Stimulated activated CD8-positive, alpha-beta memory T cell treated with anti-CD3 and anti-CD28 coated beads, Interleukin-4, amount 100 ng/mL, for 4 hours (primary cell): ENCODE measurements at places on chromosomes 2 and 18.

DNA sequence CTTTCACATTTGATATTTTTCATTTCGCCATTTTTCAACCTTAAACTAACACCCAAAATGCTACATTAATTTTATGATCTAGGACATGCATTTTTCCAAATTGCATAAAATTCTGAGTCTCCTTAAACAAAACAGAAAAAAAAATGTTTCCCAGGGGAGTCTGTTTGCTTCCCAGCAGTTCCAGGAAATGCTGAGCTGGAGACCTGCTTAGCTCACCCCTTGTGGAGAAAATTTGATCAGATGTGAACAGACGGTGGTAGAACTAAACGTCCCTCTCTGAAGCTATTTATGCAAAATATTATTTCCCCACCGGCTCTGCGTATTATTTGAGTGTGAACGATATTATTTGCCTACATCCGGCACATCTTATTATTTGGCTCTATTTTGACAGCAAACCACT is 74.9 kb upstream of the AGAP1 start:
- no peak for DNase-seq

- no peak for DNase-seq
These were observed 26.2 kb downstream of the NCOA1 start for GRCh38 chr2:24517247-24517646.

- DNase-seq = no peak
These were observed 70.5 kb upstream of the ZNF516 start for GRCh38 chr18:76565238-76566173.

DNA sequence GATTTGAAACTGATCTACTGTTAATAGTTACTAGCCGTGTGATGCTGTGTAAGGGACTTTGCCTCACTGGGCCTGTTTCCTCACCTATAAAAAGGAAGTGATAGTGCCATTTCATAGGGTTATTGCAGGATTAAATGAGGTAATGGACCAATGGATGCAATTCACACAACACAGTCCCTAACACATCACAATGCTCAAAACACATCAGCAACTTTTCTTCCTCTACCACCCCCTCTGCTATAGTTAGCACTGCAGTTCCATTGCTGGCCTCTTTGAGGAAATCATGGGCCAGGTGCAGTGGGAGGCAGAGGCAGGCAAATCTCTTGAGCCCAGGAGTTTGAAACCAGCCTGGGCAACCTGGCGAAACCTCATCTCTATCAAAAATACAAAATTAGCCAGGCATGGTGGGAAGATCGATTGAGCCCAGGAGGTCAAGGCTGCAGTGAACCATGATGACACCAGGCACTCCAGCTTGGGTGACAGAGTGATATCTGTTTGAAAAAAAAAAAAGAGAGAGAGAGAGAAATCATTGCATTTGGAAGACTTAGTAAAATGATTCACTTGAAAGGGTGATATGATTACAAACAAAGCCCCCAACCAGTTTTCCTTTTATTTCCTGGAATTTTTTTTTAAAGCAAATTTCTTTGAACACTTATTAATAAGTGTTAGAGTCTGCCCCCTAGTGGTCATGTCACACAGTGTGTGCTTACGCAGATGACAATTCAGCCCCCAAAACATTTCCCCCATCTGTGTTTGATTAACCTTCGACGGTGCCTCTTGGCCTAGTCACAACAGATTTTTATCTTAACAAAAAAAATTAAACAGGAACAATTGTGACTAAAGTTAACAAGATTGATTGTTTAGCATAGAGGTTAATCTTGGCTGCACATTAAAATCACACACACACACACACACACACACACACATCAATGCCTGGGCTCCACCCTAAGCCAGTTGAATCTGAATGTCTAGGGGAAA is 88.6 kb upstream of the BCL11A start:
- DNase-seq = peak; percentile 1

DNA sequence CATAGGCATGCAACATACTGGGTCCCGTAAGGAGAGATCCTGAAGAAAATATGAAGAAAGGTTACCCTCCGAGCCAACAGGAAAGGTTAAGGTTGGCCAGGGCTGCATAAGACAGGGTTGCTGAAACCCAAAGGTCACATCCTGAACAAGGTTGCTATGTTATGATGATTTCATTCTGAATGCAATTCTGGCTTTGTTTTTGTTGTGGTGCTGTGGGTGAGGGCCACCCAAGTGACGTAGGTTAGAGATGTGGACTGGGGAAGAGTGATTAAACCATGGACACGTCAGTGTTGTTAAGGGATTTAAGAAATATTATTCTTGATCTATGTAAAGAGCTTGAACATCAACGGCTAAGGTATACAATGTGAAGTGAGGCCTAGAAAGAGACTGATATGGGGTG is 60.0 kb downstream of the ZEB2 start:
- DNase-seq = no peak

GRCh38 chr18:3675446-3675845 is 225.5 kb downstream of the TGIF1 start:
- no peak for DNase-seq

DNA sequence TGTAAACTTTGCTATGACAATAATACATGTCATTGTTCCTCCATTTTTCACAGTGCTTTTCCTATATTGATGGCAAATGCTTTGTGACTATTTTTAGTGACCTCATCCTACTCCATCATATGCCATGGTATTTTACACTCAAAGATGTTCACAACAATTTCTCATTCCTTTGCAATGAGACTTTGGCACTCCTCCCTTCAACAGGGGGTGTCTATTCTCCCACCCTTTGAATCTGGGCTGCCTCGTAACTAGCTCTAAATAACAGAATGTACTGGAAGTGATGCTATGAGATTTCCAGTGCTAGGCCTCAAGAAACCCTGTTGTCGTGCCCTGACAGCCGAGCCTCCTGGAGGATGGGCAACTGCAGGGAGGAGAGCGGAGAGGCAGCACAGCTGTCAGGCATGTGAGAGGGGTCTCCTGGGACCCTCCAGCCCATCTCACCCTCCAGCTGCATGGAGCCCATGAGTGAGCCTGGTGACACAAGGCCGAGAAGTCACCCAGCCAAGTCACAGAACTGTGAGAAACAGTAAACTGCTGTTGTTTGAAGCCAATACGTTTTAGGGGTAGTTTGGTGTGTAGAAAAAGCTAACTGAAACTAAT is 103.1 kb upstream of the APCDD1 start:
- no peak for DNase-seq

GRCh38 chr2:102057502-102058292 is 65.9 kb downstream of the IL1R2 start:
- DNase-seq = no peak

DNA sequence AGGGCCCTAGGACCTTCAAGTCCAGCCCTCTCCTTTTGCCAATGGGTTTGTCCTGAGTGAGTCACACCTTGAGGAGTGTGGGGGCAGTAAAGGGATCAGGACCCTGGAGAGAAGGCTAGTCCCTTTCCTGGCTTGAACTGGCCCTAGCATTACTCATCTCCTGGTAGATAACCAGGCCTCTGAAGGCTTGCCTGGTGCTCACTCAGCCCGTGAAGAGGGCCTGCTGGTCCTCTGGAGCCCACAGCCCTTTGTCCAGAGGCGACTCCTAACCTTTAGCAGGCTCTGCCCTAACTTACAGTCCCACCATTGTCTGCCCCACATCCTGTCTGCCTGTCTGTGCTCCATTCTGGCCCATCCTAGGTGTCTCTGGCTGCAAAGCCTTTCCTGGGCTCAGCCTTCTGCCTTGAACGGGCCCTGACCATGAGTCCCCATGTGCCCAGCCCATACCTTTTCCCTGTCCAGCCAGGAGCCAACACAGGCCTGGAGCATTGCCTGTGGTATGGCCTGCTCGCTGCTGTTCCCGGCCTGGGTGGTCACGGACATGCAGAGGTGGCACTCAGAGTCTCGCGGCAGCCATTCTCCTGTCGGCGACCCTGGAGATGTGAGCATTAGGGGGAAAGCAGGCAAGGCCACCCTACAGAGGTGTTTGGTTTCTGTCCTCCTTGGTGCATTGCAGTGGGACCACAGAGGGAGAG is 5.0 kb downstream of the SFTPB start:
- no peak for DNase-seq

GRCh38 chr2:184155791-184156190 is 442.5 kb upstream of the ZNF804A start:
- DNase-seq = no peak

- no peak for DNase-seq
These were observed 7.7 kb upstream of the EHD3 start for GRCh38 chr2:31226266-31226665.

GRCh38 chr2:235678712-235679111 is 184.9 kb downstream of the AGAP1 start:
- DNase-seq = no peak

DNA sequence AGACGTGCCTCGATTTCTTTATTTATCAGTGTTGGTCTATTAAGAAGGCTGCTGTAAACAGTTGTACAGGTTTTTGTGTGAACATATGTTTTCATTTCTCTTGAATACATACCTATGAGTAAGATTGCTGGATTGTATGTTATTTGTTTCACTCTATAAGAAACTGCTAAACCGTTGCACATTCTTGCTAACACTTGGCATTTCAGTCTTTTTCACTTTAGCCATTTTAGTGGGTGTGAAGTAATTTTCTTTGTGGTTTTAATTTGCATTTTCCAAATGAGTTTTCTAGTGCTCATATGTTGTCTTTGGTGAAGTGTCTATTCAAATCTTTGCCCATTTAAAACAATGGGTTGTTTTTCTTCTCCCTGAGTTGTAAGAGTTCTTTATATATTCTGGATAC is 221.5 kb upstream of the SMAD7 start:
- no peak for DNase-seq

GRCh38 chr2:159206736-159207380 is 79.6 kb downstream of the WDSUB1 start:
- no peak for DNase-seq

GRCh38 chr2:222708274-222708710 is 36.8 kb downstream of the MOGAT1 start:
- DNase-seq = peak; percentile 61

- DNase-seq = no peak
These were observed 1200.8 kb upstream of the GYPC start for GRCh38 chr2:125455110-125455509.

GRCh38 chr2:80050246-80050645 is 254.3 kb downstream of the LRRTM1 start:
- DNase-seq = no peak

DNA sequence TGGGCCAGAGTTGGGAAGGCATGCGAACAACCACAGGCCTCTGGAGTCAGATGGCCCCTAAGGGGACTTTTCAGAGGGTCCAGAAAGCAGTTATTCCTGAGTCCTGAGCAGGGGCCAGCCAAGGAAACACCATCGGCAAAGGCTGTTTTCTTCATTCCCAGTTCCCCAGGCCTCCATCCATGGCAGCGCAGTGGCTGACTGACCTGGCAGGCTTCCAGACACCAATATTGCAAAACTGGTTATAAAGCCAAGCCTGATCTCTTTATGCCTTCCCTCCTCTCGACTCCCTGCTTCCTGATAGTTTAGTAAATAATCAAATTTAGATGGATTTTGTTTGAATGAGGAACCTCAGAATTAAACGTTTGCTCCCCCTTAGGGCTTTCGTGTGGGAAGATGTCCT is 133.4 kb upstream of the ITGA6 start:
- no peak for DNase-seq

GRCh38 chr2:101496279-101496678 is 21.4 kb upstream of the RFX8 start:
- DNase-seq = no peak

GRCh38 chr2:25301453-25302352 is 40.0 kb downstream of the DNMT3A start:
- peak; percentile 37 for DNase-seq

GRCh38 chr2:134819334-134819733 is 19.1 kb upstream of the ACMSD start:
- no peak for DNase-seq

GRCh38 chr2:213252206-213252605 is 32.1 kb upstream of the SPAG16 start:
- no peak for DNase-seq

DNA sequence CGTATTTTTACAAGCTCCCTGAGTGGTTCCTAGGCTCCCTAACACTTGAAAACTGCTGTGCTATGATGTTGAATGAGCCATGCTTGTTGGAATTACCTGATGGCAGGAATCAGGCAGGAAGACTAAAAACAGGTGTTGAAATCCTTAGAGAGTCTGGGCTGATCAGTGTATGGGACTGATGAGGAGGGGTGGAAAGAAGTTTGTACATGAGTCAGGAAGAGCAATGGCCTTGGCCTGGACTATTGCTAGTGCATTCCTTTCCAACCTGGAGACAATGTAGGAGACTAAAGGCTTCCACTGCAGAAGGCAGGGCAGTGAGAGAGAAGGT is 25.0 kb upstream of the TMBIM1 start:
- no peak for DNase-seq

GRCh38 chr2:10234409-10235094 is 68.2 kb upstream of the HPCAL1 start:
- DNase-seq = no peak
